HuH-7 (cell line): ENCODE measurements at places on chromosomes 6 and 20.
A peak's percentile ranks its signal among the peaks of the same experiment; 100 is the strongest.

- DNase-seq = no peak
These were observed 90.1 kb downstream of the TAF4 start for GRCh38 chr20:61975407-61976129.

DNA sequence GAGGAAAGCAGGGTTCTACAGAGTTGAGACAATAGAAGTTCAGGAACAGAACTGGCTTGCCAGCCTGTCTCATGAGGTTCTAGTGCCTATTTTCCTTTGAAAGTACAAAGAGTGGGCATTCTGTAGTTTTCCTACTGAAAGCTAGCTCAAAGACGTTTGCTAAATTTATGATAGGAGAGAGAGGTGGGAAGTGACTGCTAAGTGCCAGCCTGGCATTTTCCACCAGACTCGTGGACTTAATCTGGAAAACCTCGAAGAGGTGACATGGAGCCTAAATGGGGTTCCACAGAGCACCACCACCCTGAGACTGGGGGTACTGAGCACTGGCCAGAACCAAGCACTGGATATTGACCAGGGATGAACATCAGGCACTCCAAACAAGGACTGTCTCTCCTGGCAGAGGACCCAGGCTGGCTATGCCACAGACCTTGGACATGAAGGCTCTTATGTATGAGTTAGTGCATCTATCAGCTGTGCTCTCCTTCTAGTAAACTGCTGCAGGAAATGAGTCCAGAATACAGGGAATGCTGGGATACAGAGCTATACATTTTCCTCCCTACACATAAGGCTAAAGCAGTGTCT, 7.1 kb downstream of the PEX6 start:
- no peak for DNase-seq

DNA sequence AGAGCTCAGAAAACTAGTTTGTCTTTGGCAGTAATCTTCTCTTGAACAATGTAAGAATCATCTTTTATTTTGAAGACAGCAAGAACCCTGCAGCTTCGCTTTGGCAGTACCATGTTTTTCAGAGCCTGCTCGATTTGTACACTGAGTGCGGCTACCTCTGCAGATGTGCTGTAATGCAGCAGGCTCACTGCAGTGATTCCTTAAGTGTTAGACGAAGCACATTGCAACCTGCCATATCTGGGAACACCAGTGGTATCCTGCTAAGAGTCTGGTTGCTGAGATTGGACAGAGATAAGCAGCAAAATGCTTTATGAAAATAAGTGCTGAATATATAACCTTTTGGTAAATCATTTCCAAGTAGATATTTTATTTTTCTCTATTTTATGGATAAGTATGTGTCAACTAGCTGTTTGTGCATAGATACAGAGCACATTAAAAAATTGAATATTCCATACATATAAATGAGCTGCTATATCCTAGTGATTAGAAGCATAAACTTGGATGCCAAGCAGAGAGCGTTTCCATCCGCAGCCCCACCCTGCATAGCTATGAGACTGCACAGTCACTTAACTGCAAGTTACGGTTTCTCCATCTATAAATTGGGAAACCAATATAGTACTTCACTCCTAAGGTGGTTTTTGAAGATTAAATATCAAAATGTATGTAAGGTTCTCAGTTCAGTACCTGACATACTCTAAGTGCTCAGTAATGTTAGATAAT, 328.3 kb downstream of the FARS2 start:
- no peak for DNase-seq

- DNase-seq = no peak
These were observed 118.3 kb downstream of the SLC24A3 start for GRCh38 chr20:19330731-19331130.

GRCh38 chr20:38569747-38570525, 11.1 kb upstream of the ADIG start:
- no peak for DNase-seq

GRCh38 chr20:62787321-62787720, 9.0 kb upstream of the MRGBP start:
- DNase-seq = no peak

DNA sequence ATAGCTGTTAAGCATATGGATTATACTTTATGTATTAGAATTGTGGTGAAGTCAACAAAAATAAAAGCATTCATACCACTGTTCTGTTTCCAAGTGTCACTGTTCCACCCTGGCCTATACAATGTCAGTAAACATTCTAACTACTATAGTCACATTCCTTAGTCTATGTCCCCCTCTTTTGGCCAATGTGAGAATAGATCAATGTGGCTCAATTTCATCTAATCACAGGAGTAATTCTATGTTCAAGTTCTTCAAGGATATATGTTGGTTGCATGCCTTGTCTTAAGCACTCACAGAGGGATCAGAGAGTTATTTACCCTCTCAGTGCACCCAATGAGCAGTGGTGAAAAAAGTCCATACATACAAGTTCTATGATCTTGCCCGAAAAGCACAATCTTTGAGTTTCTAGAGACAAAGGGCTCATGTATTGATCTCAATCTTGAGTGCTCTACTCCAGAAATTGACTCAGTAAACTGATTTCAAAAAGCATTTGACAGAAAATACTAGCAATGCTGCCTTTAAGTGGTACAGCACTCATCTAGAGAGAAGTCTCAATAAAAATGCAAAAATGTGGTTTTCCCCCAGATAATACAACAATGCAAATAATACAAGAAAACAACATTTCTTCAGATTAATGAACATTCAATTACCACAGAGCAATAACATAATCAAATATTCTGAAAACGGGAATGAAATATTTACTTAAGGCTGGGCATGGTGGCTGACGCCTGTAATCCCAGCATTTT, 16.5 kb downstream of the SMLR1 start:
- peak; percentile 23 for DNase-seq

- no peak for DNase-seq
These were observed 256.7 kb downstream of the KIF16B start for GRCh38 chr20:16316513-16316912.

DNA sequence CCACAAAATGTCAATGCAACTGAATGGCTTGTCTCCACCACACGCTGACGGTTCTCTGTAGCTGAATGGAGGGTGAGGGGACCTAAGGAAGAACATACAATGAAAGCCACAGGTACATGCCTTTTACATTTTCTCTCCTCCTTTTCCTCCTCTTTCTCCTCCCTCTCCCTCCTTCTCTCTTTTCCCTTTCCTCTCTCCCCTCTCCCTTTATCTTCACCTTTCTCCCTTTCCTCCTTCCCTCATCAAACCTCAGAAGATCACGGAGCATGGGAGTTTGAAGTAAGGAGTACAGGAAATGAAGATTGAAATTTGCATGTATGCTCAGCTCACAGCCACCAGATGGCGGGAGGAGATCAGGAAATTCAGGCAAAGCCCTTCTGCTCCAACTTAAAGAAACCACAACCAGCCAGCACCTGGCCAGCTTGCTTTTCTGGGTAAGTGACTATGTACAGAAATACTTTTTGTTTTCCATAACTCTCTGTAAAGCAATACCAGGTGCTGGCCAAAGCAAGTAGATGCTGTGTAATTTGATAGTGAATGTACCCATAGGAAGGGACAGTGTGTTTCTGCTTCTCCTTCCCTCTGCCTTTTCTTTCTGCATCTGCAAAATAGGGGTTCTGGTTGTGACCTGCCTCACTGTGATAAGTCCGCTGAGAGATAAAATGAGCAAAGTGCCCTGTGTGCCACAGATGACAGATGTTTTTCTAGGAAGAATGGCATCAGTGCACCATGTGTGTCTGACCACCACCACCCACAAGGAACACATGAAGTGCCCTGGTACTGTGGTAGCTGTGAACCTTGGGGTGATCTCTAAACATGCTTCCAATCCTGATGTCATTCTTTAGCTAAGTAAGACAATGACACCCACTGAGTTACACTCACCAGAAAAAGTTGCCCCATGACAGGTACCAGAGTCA, 18.6 kb upstream of the FOXO3 start:
- DNase-seq = peak; percentile 47
